Activated CD4-positive, alpha-beta T cell treated with anti-CD3 and anti-CD28 coated beads for 24 hours (primary cell): ENCODE measurements at places on chromosomes 1 and 21.

GRCh38 chr1:59360170-59360569 is 63.3 kb downstream of the FGGY start:
- DNase-seq = no peak

DNA sequence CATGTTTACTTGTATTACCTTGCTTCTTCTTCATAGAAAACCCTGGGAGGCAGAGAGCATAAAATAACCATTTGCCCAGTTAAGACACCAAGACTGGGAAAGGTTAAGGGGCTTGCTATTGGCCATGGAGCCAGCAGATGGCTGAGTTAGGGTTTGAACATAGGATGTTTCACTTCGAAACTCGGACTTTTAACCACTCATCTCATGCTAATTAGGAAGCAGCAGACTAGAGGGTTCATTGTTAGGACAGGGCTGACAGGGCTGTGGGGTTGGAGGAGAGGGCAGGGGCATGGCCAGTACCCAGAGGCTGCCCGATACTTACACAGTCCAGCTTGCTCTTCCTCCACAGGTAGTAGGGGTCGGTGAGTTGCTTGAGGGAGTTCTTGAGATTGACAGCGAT is 17.0 kb downstream of the SLC26A9 start:
- no peak for DNase-seq

DNA sequence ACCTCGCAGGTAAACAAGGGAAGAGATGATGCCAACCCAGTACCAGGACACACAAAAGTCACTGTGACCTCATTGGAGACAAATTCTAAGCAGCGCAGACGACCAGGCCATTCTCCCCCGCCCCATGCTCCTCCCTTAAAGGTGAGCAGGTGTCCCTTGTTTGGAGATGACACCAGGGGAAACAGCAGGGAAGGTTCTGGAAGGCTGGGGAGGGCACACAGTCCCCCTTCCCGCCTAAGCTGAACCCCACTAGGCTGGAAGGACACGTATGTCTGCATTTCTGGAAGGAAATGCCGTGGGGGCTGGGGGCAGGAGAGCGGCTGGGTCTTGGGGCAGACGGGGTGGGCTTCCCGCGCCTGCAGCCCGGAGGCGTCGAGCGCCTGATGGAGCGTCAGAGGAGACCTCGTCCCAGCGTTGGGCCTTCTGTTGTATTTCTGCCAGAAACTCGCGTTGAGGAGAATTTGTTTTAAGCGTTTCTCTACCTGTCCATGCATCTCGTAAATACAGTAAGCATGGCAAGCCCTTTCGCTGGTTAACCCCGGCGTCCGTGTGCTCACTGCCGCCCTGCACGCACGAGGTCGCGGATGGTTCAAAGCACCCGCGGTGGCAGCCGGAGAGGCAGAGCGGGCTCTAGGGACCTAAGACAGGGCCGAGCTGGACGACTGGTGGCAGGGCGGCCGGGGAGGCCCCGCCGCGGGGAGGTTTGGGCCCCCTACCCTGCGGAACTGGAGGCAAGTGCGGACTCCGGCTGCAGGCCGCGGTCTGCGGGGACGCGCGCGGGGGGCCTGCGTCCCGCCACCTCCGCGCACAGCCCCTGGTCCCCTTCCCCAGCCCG is 1.2 kb upstream of the LHX4 start:
- no peak for DNase-seq

- DNase-seq = no peak
Measured at GRCh38 chr1:242813490-242814091, 289.1 kb upstream of the PLD5 start.

- no peak for DNase-seq
Measured at GRCh38 chr1:187817782-187818181, 989.0 kb downstream of the PLA2G4A start.

GRCh38 chr1:48107516-48107915 is 110.3 kb upstream of the TRABD2B start:
- no peak for DNase-seq

DNA sequence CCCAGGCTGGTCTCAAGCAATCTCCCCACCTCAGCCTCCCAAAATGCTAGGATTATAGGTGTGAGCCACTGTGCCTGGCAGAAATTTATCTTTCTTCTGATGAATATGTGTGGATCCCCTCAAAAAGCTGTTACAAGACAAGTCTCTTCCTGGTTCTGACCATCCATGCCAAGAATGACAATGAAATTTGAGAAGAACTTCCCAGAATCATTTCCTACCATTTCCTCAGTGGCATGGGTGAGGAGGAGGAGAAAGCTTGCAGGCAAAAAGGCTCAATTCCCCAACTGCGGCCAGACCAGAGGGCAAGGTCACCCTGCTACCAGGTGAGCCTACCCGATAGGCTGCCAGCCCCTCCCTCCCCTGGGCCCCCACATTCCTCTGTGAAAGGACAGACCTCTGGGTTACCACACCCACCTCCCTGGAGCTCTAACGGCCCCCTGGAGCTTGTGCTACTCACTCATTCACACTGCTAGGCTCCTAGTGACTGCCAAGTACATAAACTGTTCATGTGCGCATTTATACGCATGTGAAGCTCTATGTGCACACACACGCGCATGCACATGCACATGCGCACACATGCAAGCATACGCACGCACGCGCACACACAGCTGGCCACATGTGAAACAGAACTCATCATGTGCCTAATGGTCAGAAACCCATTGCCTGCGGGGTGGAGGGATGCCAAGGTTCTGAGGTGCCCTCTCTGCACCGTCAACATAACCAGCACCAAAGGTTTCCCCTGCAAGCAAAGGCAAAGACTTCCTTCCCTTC is 17.0 kb downstream of the MRAP start:
- no peak for DNase-seq

- no peak for DNase-seq
Measured at GRCh38 chr1:216044538-216044937, 378.7 kb downstream of the USH2A start.

DNA sequence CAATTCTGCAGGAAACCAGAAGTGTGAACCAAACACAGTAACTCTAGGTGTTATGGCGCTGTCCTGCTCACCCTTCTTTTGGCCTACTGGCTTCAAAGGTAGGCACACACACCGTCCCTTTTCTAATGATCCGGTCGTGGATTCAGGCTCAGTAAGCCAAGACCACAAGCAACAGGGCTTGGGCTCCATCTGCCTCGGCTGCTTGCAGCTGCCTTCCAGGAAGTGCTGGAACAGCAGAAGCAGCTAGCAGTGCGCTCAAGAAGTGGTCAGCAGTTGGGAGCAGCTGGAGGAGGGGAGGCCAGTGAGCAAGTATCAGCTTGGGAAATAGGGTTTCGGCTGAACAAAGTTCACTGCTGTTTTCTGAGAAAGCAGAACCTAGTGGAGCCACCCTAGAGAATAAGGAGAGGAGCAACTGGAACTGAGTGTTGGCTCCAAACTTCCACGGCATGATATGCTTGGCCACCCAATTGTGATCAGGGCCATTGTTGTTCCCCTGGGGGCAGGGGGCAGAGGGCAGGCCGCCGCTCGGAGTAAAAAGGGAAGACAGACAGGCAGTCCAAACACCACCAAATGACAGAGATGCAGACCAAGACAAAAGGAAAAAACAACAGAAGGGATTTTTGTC is 173.4 kb downstream of the TOMM20 start:
- no peak for DNase-seq

DNA sequence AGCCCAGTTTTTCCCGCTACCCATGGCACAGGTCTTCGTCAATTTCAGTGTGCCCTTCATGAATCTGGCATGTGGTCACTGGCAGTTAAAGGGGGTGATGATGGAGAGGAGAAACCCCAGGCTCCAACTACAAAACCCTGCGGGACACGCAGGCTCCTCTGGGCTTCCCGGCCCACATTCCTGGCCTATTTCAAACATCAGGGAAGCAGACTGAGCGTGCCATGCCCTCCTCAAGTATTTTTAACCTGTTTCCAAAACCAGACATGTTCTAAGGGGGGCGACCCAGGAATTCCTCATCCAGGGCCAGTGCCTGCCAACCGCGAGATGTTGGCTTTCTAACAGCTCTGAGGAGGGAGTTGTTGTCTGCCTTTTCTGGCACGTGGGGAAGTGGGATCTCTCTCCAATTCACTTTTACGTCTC is 85.1 kb downstream of the CAPZB start:
- no peak for DNase-seq

DNA sequence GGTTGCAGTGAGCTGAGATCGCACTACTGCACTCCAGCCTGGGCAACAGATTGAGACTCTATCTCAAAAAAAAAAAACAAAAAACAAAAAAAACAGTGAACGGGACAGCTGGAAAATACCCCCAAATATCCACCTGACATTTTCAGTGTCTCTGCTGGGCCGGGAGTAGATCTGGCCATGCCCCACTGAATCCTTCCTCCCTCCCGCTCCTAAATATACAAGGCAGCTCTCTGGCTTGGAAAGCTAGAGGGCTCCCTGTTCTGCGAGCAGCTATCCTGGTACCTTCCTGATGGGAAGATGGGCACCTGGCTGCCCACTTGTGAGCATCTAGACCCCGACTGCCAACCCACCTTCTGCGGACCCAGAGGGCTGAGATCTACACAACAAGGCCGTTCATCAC is 21.4 kb downstream of the SPSB1 start:
- no peak for DNase-seq

- DNase-seq = no peak
Measured at GRCh38 chr1:92774407-92774806, 10.5 kb downstream of the EVI5 start.

DNA sequence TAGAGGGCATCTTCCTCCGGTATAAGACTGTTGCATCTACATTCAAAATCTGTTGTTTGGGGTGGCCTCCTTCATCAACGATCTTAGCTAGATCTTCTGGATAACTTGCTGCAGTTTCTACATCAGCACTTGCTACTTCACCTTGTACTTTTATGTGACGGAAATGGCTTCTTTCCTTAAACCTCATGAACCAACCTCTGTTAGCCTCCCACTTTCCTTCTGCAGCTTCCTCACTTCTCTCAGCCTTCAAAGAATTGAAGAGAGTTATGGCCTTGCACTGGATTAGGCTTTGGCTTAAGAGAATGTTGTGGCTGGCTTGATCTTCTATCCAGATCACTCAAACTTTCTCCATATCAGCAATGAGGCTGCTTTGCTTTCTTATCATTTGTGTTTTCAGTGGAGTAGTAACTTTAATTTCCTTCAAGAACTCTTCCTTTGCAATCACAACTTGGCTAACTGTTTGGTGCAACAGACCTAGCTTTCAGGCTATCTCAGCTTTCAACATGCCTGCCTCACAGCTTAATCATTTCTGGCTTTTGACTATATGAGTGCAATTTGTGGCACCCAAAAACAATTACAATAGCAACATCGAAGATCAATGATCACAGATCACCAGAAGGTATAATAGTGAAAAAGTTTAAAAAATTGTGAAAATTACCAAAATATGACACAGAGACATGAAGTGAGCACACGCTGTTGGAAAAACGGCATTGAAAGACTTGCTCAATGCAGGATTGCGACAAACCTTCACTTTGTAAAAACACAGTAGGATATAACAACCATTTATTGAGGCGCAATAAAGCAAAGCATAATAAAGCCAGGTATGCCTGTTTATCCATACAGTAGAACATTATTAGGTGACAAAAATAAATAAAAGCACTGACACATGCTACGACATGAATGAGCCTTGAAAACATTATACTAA is 56.7 kb upstream of the GFI1 start:
- no peak for DNase-seq

DNA sequence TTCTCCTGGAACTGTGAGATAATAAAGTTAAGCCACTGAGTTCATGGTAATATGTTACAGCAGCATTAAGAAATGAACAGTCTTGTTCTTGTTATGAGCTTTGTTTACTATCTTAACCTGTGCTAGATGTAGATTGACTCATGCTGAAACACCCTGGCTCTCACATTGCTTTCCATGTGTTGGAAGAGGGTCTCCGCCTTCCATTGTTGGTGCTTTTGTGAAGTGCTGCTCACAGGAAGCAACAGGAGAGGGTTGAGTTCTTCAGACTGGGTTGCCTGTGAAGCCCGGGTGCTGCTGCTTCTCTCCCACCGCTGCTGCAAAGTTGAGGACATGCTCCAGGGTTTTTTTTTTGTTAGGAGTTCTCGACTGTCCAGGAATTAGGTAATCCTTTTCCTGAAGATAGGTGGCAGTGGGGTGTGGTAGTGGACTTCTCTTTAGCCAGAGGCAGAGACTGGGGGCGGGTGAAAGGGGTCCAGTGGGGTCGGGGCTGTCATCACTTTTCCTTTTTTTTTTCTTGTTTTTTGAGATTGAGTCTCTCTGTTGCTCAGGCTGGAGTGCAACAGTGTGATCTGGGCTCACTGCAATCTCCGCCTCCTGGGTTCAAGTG is 28.7 kb upstream of the HMGN1 start:
- DNase-seq = no peak

DNA sequence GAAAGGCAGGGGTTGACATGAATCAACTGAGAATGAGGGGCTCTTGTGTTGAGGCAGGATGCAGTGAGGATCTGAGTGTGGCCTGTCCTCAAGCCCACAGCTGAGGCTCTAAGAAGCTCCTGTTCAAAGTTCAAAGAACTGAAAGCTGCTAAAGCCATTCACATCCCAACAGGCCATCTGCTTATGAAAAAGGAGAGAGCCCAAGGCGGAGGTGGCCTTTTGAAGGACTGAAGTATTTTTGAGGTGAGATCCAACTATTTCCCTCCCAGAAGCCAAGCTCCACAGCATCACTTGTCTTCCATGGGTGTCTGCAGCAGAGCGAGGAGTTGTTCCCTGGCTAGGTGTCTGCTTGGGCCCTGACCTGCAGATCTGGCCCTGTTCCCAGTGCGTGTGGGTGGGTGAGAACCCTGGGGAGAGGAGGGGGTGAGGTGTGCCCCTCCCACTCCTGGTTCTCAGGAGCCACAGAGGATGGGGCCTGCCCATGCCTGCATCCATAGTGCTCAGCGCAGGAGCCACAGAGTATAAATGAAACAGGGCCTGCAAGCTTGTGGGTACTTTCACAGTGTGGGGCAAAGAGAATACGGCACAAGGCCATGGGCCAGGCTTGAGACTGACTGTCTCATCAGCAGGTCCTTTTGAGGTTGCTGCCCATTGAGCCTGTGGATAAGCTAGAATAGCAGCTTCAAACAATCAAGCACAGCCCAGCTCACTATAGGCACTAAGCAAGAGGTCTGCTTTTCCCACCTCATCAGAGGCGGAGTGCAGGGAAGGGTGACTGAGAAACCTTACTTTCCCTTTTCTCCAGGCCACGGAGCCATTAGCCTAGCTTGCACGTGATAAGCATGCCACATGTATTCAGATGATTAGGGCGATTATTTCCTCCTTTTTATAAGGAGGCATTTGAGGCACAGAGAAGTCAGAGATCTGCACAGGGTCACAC is 15.7 kb downstream of the REG4 start:
- no peak for DNase-seq

GRCh38 chr21:44295646-44296045 is 4.2 kb upstream of the PFKL start:
- DNase-seq = no peak
